ENCODE measurements at places on chromosomes 4 and X.
A peak's percentile ranks its signal among the peaks of the same experiment; 100 is the strongest.

DNA sequence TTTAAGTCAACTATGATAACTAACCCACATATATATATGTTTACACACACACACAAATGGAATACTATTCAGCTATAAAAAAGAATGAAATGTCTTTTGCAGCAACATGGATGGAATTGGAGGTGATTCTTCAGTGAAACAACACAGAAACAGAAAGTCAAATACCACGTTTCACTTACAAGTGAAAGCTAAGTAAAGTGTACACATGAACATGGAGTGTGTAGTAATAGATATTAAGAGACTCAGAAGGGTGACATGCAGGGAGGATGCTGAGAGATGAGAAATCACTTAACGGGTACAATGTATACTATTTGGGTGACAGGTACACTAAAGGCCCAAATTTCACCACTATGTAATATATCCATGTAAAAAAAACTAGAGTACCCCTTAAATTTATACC lies 146.5 kb downstream of the FBXW7 start:
- DNase-seq = no peak

DNA sequence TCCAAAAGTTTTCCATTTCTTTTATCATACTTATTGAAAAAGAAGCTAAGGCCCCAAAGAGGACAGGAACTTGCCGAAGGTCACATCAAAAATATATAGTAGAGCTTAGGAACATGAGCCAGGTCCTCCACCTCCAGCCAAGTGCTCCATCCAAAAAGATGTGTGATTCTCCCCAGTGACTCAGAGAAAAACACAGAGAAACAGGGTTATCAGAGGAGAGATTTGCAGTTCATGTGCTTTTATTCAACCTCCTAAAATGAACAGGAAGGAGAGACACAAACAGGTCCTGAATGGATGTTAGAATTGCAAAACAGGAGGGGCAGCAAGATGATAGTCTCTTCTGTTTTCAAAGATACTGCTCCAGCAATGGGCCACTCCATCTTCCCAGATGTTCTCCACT lies 19.6 kb upstream of the FGF16 start:
- no peak for DNase-seq

GRCh38 chrX:154827194-154828015 lies 7.1 kb downstream of the SMIM9 start:
- DNase-seq = no peak

DNA sequence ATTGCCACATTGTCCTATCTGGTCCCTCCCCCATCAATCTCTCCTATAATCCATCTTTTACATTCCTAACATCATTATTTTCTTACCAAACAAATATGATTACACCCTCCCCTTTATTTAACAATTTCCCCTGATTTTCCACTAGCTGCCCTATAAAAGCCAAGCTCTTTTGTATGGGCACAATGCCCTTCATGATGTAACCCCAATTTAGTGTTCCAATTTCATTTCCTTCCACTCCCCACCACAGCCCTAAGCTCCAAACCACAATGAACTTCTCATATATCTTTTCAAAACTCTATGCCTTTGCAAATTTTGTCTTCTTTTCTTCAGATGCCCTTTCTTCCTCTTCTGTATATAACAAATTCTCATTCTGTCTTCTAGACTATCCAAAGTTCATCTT lies 39.5 kb upstream of the PTPN13 start:
- no peak for DNase-seq

- DNase-seq = no peak
Observed at GRCh38 chr4:64340218-64341110, 68.8 kb downstream of the TECRL start.

DNA sequence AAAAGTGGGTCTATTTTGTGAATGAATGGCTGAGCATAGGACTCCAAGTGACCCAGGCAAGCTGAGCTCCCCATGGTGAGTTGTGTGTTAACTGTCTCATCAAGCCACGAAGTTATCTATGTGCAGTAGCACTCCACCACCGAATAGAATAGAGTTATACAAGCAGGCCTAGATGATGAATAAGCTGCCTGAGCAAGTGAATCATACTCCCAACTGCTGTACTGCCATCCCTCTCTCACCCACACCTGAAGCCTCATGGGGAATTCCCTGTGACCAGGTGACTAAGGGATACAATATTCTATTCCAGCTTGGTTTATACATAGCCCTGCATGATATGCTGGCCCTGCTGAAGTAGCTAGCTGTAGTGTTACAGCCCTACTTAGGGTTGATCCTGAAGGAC lies 38.7 kb downstream of the KDM5C start:
- no peak for DNase-seq

DNA sequence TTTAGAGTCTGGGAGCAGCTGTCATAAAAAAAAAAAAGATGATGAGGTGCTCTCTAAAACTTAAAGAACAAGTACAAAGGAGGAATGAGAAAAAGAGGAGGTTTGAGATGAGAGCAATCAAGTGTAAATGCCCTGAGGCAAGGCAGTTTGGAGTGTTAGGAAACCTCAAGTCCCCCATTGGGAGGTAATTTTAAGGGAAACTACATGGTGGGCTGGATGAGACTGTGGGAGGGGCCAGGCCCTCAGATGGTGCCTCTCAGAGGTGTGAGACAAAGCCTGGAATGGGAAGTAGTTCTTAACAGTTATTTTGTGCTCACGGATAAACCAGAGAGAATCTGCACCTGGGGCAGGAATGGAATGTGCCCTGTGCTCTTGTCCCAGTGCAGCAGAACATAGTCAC lies 1.9 kb upstream of the MAGEB3 start:
- no peak for DNase-seq

DNA sequence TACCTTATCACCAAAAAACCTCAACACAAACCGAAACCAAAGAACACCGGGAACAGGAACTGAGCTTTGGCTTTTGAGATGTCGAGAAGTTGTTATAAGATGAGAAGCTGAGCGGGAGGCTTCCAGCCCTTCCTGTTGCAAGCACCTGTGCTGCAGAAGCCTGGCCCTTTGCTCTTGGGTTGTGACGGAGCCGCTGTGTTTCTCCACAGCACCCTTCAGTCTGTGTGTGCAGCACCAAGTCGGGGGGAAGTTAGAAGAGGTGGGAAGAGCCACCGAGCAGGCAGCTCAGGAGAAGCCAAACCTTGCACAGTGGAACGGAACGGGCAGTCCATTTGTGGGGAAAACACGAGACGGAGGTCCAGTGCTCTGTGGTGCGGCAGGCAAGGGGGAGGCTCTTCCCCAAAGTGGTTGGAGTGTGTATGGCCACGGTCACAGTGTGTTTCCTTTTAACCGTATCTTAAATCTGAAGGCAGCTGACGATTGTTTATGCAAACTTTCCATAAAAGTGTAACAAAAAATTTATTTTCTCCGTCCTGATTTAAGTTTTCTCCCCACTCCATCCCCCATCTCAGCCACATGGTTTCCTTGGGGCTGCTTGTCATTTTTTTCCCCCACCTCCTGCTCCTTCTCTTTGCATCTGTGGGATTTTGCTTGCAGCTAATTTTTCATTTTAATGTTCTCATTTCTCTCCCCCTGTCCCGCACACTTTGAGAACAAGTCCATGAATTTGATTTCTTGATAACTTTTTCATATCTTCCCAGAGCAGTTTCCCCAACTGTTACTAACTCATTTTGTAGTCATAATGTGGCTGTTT lies 123.7 kb downstream of the STOX2 start:
- peak; percentile 14 for DNase-seq

GRCh38 chr4:168999809-169000208 lies 10.2 kb downstream of the CBR4 start:
- no peak for DNase-seq

DNA sequence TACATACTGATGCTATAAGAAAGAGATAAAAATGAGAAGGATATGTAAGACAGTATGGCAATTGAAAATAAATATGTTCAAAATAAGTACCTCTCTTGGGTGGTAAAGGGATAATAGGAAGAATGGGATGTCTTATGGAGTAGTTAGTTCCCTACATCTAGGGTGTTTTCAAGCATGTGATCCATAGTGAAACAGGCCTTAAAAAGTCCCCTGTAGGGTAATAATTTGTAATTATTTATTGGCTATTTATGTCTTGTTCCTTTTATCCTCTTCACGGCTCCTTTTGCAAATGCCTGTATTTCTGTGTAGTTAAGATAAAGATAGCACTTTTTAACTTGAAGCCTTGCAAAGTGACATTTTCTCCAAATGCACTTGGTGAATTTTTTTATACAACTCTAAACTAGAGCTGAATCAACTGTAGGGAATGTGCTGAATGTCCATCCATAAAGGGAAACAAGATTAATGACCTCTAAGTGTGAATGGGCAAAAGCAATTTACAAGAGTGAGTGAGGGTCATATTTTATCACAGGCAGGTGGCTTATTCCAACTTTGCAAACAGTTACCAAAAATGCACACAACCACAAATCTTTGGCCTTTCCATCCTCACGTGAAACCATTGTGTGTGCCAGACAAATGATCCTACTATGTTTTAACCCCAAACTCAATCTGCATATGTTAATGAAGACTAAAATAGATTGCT lies 299.0 kb downstream of the KCNIP4 start:
- DNase-seq = no peak

DNA sequence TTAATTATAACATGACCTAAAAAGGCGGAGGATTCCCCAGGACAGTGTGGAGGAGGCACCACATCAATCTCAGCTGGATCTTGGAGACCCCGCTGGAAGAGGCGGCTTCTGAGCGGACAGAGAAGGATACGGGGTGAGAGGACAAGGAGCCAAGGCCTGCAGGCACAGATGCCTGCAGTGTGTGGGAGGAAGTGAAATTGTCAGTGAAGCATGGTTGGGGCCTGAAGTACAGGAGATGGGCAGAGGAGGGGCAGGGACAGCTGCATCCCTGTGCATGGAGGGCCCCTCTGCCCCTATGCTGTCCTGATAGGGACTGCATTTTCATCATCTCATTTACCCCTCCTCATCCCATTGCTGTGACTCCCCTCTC lies 1.7 kb upstream of the SLC2A9 start:
- DNase-seq = no peak

DNA sequence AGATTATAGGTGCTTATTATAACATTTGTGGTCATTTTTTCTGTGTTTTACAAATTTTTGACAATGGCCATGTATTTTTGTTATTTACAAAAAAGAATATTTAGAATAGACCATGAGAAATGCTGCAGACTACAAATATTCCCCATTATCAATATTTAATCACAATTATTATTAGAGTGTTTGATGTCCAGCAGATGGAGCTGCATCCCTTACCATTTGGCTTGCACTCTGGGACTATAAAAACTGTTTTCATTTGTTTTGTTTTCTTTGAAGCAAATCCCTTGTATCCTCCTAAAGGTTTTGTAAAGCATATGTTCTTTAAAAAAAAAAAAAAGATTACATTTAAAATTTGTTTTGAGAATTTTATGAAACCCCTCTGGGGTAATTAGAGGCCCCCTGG lies 85.6 kb upstream of the CXorf66 start:
- DNase-seq = no peak

DNA sequence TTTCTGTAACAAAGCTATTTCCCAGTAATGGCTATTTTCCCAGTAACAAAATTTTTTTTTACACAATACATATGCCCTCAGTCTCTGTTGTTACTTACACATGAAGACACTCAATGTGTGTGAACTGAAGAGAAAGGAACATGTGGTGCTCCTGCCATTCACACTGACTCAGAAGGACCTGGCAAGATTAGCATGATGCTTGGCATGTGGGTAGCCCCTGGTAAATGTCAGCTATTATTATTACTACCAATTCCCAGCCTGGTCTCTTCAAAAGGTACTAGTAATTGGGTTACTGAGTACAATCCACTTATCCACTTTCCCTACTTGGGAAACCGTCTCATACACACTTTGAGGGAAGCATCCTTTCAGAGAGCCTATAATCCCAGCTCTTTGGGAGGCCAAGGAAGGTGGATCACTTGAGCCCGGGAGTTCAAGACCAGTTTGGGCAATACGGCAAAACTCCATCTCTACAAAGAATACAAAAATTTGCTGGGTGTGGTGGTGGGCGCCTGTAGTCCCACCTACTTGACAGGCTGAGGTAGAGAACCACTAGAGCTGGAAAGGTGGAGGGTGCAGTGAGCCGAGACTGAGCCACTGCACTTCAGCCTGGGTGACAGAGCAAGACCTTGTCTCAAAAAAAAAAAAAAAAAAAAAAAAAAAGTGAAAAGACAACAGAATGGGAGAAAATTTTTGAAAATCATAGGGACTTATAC lies 14.6 kb downstream of the RBBP7 start:
- peak; percentile 12 for DNase-seq

- no peak for DNase-seq
Observed at GRCh38 chr4:183838987-183839712, 66.0 kb upstream of the STOX2 start.

Data from thyroid gland (tissue), 4 donors.